ENCODE measurements at places on chromosomes 5 and 9.

GRCh38 chr5:142777850-142778249 lies 7.7 kb downstream of the ARHGAP26 start:
- no peak for DNase-seq

DNA sequence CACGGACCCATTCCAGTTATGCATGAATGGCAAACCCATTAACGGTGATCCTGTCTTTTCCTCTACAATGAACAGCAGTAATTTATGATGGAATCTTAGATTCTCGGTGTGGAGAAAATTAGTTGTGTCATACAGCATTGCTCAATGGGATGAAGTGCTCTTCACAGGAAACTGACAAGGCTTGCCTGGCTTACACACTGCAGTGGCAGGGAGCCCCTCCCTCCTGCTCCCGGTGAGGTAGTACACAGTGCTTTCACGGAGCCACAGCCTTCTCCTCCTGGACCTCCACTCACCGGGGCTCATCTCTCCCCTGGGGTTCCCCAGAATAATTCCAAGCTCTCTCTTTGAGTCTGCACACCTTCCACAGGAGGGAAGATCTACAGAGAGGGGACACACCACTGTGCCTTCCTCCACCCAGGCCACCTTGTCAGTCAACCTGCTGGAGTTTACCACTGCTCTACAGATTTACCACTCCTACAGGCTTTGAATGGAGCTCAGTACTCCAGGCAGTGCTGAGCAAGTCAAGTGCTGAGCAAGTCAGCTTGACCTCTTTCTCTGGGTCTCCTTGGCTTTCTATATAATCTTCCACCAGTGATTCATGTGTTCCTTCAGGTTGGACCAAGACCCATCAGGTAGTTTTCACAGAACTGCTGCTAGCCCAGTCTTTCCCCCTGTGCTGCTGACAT lies 59.1 kb upstream of the TBC1D2 start:
- no peak for DNase-seq

GRCh38 chr5:67773411-67774266 lies 441.9 kb upstream of the PIK3R1 start:
- no peak for DNase-seq

GRCh38 chr5:76622973-76623596 lies at the start of gene F2RL2:
Gene F2RL2 (minus strand): TSS chr5:76623403. CDS start chr5:76623230, 173 bp downstream.
- no peak for DNase-seq

GRCh38 chr9:136225748-136226679 lies 19.6 kb downstream of the QSOX2 start:
- DNase-seq: peak; percentile 40

GRCh38 chr5:77066823-77067442 lies 20.2 kb downstream of the ZBED3 start:
- no peak for DNase-seq

DNA sequence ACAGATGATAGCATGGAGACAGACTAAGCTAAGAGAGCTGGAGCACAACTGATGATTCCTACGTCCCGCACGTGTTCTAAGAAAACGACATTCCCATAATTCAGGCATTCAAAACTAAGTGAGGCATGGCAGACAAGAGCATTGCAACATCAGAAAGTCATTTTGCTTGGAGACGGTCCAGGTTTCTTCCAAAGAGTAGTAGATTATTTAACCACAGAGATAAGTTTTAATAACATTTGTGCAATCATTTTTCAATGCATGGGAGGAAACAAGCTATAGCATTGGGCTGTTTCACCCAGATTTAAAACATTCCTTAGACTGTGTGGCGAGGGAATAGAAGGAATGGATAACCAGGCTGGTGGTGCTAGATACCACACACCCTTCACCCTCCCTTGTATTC lies 117.2 kb downstream of the APBA1 start:
- DNase-seq: no peak
